ENCODE measurements at places on chromosomes 4 and X. TPM values are rescaled to one million over a fixed set of nuclear protein-coding genes. Genes with fewer than 3 reads are reported as not detected.

The TMPRSS11D gene
- not detected for total RNA-seq

The RXFP1 gene
- 1.6 TPM for total RNA-seq

The CRLF2 gene
- total RNA-seq = not detected

The SSX3 gene
- not detected for total RNA-seq

The SHOX gene
- total RNA-seq = not detected

The PAGE1 gene
- total RNA-seq = not detected

The HTN3 gene
- total RNA-seq = not detected

The UCHL1 gene
- 918 TPM for total RNA-seq

The SLC38A5 gene
- total RNA-seq = 28.8 TPM

The STATH gene
- total RNA-seq = not detected

The MSX1 gene
- total RNA-seq = 0.63 TPM

The ADGRL3 gene
- total RNA-seq = 301 TPM

The MAGEC1 gene
- not detected for total RNA-seq

The EREG gene
- not detected for total RNA-seq

The SATL1 gene
- total RNA-seq = 3.1 TPM

The CHIC1 gene
- 21.0 TPM for total RNA-seq

The MID1 gene
- 38.8 TPM for total RNA-seq

The NOX1 gene
- total RNA-seq = not detected

The PDGFC gene
- 36.0 TPM for total RNA-seq

The FGFRL1 gene
- total RNA-seq = 5.3 TPM

The FSTL5 gene
- total RNA-seq = 32.2 TPM

The EGF gene
- 0.31 TPM for total RNA-seq

The YIPF6 gene
- total RNA-seq = 26.6 TPM

The FDCSP gene
- not detected for total RNA-seq

The GAGE13 gene
- not detected for total RNA-seq

The GPR173 gene
- 36.0 TPM for total RNA-seq

The ADGRG4 gene
- not detected for total RNA-seq

The EXOC1L gene
- not detected for total RNA-seq

The MAGED4 gene
- total RNA-seq = 127 TPM

The SOX3 gene
- 4.7 TPM for total RNA-seq

The ZNF157 gene
- total RNA-seq = 5.0 TPM

The UGT2B11 gene
- total RNA-seq = not detected

The PABPC5 gene
- total RNA-seq = 8.1 TPM

The MAOA gene
- 7.8 TPM for total RNA-seq

The CLIC2 gene
- total RNA-seq = 3.8 TPM

The MAGEB5 gene
- not detected for total RNA-seq

The EFHC2 gene
- total RNA-seq = 3.1 TPM

The APLN gene
- total RNA-seq = 3.1 TPM

The PIN4 gene
- total RNA-seq = 23.2 TPM

The SPIN2A gene
- total RNA-seq = 2.5 TPM

The DKK2 gene
- total RNA-seq = 1.3 TPM

The ALB gene
- 7.5 TPM for total RNA-seq

The DCAF8L2 gene
- not detected for total RNA-seq

The FGB gene
- total RNA-seq = not detected

All from parietal lobe (tissue), 2 donors.